ENCODE measurements at places on chromosomes 3 and 15.

- no peak for DNase-seq
These were observed 296.5 kb downstream of the THSD4 start for GRCh38 chr15:71411538-71412482.

DNA sequence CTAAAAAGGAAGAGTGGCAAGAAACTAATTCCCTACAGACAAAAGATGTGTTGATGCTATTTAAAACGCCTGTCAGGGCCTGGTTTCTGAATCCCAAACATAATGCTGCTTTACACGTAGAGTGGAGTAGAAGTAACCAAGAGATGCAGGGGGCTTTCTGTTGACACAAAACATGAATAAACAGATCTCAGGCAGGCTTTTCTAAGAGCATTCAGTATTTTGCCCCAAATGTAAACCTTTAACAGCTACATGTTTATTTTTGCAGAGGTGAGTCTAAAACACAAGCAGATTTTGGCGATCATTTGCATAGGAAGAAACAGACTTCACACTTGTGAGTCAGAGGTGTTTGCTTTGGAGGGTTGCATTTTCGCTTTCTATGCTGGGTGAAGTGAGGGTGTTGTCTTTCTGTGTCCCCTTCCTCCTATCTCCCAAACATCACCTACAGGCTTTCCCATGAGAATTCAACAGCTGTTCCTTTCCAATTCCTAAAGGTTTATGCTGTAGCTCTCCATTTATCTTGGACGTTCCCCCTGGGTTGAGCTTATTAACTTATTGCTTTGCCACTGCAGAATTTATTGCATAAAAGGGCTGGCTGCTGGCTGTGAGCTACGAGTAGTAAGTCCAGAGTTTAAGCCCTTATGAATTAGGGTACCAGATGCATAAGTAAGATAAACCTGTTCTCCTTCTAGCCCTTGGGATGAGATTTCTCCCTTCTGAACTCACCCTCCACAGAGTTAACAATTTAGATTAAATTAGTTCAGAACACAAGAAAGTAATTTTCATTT, 156.7 kb downstream of the DIPK2A start:
- DNase-seq: no peak

- no peak for DNase-seq
These were observed 429.5 kb downstream of the NAALADL2 start for GRCh38 chr3:175288621-175289020.

GRCh38 chr3:53016236-53016635, 29.6 kb downstream of the SFMBT1 start:
- DNase-seq: no peak

- no peak for DNase-seq
These were observed 12.5 kb downstream of the PATL2 start for GRCh38 chr15:44698641-44699040.
